ENCODE measurements at places on chromosomes 3 and 15.

GRCh38 chr3:188488801-188489200 is 334.8 kb downstream of the LPP start:
- no peak for DNase-seq

- no peak for DNase-seq
Observed at GRCh38 chr15:91140601-91141000, 40.5 kb downstream of the SV2B start.

- DNase-seq, result no peak
Observed at GRCh38 chr3:48695393-48695753, 9.7 kb upstream of the NCKIPSD start.

GRCh38 chr3:197365586-197365985 is 67.2 kb upstream of the DLG1 start:
- DNase-seq, result no peak

- DNase-seq, result no peak
Observed at GRCh38 chr3:195101001-195101583, 169.9 kb downstream of the XXYLT1 start.

- DNase-seq, result no peak
Observed at GRCh38 chr3:99344216-99344615, 294.2 kb upstream of the COL8A1 start.

GRCh38 chr3:101279765-101280385 is 40.5 kb downstream of the IMPG2 start:
- DNase-seq, result no peak

GRCh38 chr15:81483496-81483895 is 109.5 kb upstream of the TMC3 start:
- DNase-seq, result no peak

DNA sequence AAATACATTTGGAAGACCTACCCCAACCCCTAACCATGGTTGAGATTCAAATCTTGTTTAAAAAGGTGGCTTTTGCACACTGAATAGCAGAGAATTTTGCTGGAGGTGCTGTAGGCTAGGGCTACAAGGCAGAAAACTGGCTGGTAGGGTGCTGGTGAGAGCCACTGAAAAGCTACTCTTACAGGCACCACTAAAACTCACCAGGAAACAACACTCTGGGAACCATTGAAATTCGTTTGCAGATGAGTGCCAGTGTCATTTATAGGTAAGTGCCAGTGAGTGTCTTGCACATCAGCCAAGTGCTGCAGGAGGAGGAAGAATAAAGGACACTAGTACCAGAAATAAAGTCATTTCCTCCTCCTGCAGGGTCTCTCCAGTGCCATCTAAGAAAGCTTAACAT is 610.2 kb downstream of the ZNF385D start:
- DNase-seq, result no peak

DNA sequence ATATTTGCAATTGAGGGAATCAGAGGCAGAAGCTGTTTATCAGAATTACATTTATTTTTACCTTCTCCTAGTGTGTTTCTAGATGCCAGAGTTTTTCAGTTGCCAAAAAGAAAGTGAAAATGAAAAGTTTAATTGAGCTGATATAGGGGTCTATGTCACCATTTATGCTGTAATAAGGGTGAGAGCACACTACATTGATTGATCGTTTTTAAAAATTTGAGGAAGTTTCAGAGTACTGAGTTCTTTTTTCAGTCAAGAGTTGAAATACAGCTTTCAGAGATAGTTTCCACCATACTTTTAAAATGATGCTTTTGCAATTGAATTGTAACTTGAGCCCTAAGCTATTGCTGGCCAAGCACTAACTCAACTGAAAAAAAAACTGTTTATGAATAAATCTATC is 326.9 kb downstream of the UNC13C start:
- DNase-seq, result no peak

DNA sequence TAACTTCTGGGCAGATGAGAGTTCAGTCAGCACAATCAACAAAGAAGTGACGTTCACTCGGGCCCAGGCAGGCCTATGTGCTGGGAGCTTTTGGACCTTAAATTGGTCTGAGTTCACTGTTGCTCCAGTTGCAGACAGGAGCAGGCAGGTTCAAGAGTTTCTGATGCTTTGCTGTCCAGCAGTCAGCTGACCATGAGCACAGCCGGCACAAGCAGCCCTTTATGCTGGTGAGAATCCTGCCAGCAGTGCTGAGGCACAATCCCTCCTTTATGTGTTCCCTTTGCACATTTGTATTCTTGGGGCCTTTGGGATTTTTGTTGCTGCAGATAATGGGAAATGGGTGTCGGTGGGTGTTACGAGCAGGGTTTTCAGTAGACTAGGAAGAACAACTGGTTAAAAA is 81.2 kb upstream of the GOLGA8J start:
- DNase-seq, result no peak

DNA sequence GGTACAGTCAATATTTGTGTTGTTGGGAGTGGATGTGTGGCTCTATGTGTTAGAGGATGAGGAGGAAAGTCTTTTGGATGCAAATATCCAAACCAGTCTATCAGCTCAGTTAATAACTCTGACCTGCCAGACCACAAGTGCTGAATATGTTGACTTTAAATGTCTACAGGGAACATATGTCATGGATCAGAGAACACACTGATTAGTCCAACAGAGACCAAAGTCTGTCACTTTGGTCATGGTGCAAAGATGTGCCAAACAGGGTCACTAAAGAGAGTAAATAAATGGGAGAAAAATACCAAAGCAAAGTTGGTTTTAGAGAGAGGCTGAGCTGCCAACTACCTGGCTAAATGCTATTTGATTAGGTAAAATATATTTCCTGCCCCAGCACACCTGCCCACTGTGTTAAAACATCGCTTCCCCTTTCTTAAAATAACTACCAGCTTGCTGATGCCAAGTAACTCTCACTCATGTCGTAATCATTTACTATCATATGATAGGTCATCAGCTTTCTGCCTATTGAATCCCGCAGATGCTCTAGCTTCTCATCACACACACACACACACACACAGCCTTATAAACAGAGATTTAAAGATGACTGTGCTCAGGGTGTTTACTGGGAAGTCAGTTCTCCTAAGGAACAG is 173.3 kb downstream of the PDZRN3 start:
- DNase-seq, result no peak

- no peak for DNase-seq
Observed at GRCh38 chr15:36183201-36183600, 396.2 kb upstream of the CDIN1 start.

DNA sequence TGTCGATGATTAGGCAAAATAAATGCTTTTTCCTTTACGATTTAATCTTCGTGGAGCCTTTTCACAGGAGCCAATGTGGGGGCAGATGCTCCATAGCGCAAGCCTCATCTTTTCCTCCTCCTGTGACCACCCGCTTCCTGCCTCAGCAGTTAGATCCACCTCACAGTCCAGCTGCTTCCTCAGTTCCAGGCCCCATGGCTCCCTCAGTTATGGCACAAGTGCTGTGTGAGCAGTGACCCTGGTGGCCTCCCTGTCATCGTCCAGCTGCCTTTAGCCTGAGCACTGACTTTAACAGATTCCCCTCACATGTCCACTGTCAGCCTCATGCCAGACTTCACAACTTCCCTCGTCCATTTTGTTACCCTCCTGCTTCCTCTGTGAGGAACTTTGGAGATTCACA is 424.6 kb upstream of the GBE1 start:
- no peak for DNase-seq

DNA sequence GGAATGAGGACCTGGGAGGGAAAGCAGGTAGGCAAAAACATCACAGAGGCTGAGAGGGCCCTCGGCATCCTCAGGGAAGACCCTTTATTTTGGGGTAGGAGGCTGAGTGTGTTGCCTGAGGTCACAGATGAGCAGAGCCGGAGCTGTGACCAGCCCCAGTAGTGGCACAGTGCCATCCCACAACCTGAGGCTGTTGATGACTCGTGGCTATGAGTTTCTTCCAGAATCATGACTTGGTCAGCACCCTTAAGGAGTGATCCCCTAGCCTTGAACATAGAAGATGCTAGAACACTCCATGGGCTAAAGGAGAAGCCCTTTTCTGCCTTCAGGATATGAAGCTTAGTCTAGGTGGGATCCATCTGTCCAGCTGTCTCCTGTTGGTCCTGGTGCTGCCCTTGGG is 19.5 kb upstream of the CXCR6 start:
- DNase-seq, result no peak

GRCh38 chr3:1823867-1824266 is 274.8 kb upstream of the CNTN4 start:
- DNase-seq, result no peak

DNA sequence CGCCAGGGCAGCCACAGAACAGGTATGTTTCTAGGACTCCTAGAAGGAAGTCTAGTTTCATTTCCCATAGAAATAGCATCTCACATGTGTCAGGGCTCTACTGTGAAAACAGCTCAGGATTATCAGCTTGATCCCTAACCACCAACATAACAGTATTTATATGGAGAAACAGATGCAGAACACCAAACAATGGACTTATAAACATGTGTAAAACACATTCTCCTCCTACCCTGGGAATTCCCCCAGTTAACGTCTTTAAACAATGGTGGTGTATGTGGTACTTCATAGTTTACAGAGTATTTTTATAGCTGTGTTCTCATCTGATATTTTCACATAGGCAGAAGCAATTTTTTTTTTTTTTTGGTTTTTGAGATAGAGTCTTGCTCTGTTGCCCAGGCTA is 9.7 kb downstream of the TNFSF10 start:
- no peak for DNase-seq

GRCh38 chr15:38176691-38177090 is 75.9 kb upstream of the SPRED1 start:
- DNase-seq, result no peak

GRCh38 chr3:126179825-126180476 is 435 bp downstream of the ALDH1L1 start:
- DNase-seq, result peak; percentile 36

- DNase-seq, result no peak
Observed at GRCh38 chr3:123159926-123160635, 41.7 kb upstream of the SEC22A start.

DNA sequence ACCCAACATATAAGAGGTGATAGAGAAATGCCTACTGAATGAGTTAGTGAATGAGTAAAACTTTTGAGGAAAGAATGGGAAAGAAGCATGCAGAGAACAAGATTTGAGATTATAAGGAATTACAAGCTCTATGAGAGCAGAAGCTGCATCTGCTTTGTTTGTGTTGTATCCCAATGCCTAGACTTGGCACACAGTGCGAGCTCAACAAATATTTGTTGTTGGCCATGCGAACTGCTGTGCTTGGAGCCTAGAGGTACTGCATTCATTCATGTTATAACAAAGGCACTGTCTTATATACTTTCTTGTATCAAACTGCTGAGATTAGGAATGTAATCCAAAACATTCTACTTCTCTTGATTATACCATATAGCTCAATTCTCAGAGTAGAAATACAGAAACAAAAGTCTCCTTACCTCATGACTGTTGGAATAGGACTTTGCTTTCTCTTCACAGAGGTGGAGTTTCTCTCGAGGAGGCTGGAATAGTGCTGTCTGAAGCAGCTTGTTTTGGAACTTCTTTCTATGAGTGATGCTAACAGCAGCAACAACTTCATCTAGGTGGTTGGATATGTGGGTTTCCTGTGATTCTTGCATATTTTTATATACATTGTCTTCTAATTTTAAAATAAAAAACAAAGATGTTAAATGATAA is 21.1 kb downstream of the TTC23 start:
- DNase-seq, result no peak

DNA sequence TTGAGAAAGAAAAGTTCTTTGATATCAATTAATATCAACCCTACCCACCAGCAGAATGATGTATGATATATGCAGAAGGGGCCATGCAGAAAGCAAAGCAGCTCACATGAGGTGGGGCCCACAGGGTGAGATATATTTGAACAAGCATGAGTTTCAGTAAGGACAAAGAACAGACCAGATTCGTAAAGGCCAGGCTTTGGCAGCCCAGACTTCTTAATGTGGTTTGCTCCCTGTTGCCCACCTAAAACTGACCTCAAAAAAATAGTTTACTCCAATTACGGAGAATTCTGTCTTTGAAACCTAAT is 255.7 kb upstream of the WNT5A start:
- no peak for DNase-seq

DNA sequence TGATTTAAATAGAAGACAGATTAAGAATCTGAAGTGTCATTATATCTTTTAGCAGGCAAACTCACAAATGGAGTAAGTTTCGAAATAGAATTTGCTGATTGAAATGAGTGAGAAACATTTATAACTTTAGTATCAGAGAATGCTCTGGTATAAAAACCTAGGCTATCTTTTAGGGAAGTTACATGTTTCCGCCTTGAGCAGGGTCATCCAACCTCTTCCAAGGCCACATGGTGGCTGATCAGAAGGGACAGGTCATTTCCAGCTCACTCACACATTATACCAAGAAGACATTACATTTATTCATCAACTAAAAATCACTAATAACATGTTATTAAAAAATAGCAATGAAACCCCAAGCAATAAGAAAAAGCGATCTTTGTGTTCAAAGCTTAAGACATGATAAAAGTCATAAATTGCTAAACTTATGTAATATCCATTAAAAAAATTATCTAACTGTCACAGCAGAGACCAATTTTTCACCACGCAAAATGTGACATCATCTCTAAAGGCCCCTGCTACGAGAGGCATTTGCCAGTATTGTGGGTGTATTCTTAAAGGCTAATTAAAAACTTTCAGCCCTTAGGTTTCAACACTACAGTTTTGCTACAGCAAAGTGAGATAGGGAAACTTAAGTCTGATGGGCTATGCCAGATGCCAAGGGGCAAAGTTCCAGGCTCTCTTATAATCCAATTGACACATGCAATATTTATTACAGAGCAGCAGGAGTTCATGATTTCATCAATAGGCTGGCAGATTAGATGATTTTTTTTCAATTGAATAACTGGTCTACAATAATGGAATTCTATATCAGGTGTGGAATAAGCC is 240.4 kb upstream of the TBL1XR1 start:
- no peak for DNase-seq

GRCh38 chr3:115245438-115245837 is 98.3 kb upstream of the ZBTB20 start:
- no peak for DNase-seq

DNA sequence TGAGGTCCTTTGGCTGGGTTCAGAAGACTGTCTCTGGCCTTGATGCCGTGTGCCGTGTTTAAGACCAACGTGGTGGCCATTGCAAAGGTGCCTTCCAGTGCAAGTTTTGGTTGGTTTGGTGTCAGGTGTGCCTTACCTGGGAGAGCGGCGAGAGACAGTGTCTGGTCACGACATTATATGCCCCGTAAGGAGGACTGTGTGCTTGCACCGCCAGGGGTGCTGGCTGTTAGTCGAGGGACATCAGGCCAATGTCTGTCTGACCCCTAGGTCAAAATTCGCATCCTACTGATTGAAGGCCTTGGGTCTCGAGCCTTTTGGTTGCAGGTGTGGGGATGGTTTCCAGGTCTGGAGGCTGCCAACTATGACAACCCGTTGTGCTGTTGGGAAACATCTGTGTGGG is 111.9 kb downstream of the SNRPN start:
- DNase-seq, result no peak

DNA sequence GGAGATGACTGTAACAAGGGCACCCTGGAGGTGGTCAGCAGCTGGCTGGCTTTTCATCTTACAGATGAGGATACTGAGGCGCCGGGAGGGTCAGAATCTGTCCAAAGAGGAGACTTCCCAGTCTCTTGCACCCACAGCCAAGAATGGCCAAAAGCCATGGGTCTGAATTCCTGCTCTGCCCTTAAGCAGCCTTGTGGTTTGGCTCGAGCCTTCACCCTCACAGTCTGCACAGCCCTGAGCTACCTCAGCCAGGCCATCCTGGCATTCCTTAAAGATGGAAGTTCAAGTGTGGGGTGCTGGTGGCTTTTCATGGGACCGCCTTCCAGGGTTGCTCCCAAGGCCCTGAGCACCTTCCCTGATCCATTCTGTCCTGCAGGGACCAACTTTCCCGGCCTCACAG is 59.2 kb downstream of the CACNA2D2 start:
- DNase-seq, result no peak

Measured in right renal pelvis (tissue), 4 donors.